ACHN (cell line): ENCODE measurements at places on chromosomes 5 and 9.

DNA sequence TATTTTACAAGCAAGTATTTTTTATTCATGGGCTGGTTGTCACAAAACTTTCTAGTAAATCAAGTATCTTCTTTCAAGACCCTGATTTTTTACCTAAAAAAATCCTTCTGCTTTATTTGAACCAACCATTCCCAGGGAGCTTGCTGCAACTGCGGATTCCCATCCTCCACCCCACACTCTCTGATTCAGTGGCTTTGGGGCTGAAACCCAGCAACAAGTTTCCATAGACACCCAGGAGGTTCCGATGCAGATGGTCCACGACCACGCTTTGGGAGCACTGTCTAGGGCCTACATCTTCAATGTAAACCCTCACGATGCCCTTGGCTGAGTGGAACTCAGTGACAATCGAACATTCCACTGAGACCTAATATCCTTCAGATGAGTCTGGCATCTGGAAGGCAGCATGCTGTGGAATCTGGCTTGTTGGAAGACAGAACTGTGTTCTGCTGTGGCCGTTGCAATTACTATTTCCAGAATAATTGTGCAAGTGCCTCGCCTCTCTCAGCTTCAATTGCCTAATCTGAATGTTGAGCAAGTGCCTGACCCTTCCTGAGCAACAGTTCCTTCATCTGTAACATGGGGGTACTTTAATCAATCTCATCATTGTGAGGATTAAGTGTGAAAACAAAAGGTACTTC is 105.1 kb downstream of the INSYN2B start:
- no peak for DNase-seq

GRCh38 chr5:116084287-116084691 is 536 bp upstream of the COMMD10 start:
- no peak for DNase-seq

- no peak for DNase-seq
These were observed 144.3 kb downstream of the MUSK start for GRCh38 chr9:110812886-110813285.

DNA sequence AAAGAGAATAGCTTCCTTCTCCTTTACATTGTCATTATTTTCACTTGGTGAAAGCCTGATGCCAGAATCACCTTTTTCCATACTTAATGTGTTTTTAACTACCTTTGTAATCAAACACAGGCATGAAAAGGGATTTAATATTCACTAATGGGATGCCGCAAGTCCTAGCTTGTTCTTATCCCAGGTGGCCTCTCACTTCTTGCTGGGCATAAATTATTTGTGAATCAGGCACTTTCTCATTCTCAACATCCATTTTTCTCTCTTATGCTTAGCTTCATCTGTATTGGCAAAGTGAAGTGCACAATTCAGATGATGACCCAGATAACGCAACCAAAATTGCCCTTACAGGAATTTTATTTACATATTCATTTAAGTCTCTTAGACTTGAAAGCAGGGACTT is 10.9 kb downstream of the ACTL7B start:
- no peak for DNase-seq

GRCh38 chr5:132821791-132822190 is 8.7 kb downstream of the SHROOM1 start:
- DNase-seq = no peak

DNA sequence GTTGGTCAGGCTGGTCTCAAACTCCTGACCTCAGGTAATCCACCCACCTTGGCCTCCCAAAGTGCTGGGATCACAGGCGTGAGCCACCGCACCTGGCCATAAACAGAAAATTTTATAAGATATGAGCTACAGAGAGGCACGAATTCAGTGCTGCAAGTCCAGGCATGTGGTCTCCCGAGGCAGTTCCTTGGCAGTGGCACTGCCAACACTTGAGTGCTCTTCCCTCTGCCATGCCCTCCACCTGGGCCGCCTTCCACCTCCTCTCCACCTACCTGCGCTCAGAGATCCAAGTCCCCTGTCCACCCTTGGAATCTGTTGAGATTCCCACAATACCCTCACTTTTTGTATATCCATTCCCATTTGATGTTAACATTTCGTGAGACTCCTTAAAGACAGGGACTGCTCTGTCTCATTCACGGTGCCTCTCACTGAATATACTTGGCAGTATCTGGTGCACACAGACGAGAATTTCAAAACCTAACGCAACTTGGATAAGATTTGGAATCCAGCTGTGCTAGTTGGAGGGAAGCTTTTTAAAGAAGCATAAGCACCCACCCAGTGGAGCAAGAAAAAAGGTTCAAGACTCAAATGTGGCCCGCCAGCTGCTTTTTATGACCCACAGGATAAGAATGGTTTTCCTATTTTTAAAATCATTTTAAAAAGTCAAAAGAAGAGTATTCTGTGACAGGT is 68.3 kb downstream of the DCP2 start:
- DNase-seq = no peak

DNA sequence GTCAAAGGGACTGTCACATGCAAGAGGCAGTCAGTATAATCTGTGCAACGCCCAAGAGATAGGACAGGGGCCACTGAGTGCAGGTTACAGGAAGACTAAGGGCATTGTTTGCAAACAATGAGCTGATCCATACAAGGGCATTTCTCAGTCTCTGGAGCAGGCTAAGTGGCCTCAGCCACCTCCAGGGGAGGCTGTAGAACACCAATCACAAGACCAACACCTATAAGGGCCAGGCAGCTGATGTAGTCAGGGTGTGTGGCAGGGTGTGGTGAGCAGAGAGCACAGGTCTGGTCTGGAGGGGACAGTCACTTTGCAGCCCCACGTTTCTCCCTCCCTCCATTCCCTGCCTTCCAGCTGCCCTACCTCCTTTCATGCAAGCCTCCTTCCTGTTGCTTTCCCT is 83.2 kb upstream of the ADRA1B start:
- no peak for DNase-seq

DNA sequence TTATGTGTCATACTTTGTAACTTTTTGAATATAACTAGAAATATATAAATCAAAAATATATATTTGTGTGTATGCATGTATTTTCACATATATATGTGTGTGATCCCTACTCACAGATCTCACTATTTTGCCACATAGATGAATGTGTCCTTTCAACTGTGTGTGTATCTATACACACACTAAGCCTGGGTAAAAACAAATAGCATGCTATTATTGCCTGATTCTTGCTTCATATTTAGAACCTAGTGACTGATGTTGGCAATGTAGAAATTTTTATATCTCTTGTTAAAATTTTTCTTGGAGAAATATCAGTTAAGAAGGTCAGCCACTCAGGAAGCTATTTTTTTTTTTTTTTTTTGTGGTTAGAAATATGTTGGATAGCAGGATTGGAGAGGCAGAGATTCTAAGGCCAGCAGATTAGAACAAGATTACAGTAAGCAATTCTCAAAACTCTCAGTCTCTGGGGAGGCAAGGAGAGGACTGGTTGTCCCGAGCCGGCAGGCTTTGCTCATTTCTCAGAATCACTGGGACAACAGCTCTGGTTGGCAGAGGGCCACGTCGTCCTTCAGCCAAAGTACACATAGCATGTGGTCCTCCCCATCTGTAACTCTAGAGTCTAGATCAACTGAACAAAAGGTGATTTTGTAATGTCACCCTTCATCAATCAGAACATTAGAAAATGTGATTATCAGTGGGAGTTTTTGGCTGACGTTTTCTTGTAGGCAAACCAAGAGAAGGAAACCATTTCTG is 19.7 kb downstream of the C6 start:
- DNase-seq = no peak

DNA sequence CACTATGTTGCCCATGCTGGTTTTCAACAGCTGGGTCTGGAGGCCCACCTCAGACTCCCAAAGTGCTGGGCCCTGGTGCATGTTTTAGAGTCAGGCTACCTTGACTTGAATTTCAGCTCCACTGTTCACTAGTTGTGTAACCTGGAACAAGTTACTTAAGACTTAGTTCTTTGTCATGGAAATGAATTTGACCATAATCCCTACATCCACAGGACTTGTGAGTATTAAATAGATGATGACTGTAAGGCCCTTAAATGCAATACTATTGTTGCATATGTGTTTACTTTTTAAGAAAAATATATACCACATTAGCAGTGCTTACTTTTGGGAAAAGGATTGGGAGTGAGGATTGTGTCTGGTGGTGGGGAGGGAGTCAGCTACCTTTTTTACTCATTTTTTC is 16.4 kb downstream of the PAIP2 start:
- no peak for DNase-seq

GRCh38 chr9:123997665-123998277 is 13.8 kb upstream of the LHX2 start:
- peak; percentile 16 for DNase-seq

DNA sequence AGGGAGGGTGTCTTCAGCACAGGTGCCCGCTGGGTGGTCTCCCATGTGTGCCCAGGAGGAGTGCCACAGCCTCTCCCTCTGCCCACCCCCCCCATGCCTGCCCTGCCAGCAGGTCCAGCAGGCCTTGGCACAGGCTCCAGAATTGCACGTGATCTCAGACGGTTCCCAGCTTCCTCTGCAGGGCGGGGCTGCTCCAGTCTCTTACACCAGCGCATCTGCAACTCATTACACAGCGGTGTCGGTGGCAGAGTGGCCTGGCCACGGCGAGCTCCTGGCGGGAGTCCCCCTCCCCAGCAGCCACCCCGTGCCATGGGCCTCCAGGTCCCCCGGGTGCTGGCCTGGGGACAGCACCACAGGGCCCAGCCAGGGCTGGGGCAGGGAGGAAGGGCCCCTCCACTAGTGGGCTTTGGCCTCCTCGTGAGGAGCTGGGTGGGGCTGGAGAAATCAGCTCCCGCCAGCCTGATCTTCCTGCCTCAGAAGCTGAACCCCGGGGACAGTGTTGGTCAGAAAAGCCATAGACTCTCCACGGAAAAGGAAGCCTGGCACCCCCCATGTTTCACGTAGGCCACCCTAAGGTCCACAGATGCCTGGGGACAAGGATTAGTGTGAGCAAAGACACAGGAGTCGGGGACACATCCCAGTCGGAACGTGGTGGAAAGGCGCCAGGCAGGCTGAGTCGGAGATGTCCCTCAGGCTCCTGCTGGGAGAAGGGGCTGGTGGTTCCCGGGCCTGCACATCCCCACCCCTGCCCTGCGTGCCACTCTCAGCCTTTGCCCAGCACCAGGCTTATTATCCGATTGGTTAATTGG is 40.2 kb downstream of the RXRA start:
- no peak for DNase-seq

- no peak for DNase-seq
These were observed 138.2 kb downstream of the PIP5K1B start for GRCh38 chr9:68843239-68843638.

DNA sequence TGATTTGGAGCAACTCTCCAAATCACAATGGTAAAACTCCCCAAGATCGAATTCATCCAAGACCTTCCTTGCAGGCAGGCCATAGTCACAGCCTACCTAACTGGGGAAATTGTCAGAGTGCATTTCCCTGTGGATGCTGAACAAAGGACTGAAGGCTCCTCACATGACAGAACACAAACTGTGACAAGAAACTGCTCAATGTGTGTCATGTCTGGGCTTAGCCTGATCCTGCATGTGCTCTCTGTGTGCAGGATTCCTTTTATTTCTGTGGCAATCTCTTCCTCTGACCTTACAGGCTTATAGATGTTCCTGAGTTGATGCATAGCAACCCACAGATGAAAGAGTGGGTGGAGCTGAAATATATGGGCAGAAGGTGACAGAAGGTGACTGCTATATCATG is 465.8 kb downstream of the ICE1 start:
- no peak for DNase-seq

- peak; percentile 46 for DNase-seq
These were observed 21.2 kb downstream of the OTULIN start for GRCh38 chr5:14685757-14686156.

GRCh38 chr5:79135790-79136553 is 24.4 kb downstream of the BHMT start:
- no peak for DNase-seq

DNA sequence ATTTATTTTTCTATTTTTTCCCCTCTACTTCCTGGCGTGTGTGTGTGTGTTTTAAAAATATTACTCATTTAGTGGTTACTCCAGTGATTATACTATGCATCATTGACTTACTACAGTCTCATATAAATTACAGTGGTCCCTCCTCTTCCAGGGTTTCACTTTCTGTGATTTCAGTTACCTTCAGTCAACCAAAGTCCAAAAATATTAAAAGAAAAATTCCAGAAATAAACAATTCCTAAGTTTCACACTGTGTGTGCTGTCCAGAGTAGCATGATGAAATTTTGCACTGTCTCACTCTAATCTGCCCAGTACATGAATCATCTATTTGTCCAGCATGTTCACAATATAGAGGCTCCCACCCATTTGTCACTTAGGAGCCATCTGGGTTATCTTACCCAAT is 47.4 kb upstream of the CCDC112 start:
- DNase-seq = no peak

- no peak for DNase-seq
These were observed 56.5 kb downstream of the AMBP start for GRCh38 chr9:114021578-114021977.

GRCh38 chr9:111799915-111800526 is 5.3 kb upstream of the SHOC1 start:
- no peak for DNase-seq
